ENCODE measurements at places on chromosomes 4 and X.

DNA sequence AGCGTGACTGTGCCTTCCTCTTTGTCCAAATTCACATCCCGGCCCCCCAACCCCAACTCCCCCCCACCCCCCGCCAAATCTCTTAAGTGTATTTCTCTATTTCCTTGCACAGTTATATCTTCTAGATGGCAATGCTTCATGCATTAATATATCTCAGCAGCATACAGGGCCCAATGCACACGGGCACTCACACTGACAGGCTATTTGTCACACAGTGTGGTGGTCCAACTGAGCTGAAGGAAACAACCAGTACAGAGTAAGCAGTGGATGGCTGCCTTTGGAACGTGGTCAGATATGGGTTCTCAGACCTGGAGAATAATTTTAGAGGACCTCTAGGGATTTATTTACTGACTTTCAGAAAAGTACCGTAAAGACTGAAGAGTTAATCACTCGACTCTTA is 681 bp downstream of the EXOC1 start:
- no peak for DNase-seq

DNA sequence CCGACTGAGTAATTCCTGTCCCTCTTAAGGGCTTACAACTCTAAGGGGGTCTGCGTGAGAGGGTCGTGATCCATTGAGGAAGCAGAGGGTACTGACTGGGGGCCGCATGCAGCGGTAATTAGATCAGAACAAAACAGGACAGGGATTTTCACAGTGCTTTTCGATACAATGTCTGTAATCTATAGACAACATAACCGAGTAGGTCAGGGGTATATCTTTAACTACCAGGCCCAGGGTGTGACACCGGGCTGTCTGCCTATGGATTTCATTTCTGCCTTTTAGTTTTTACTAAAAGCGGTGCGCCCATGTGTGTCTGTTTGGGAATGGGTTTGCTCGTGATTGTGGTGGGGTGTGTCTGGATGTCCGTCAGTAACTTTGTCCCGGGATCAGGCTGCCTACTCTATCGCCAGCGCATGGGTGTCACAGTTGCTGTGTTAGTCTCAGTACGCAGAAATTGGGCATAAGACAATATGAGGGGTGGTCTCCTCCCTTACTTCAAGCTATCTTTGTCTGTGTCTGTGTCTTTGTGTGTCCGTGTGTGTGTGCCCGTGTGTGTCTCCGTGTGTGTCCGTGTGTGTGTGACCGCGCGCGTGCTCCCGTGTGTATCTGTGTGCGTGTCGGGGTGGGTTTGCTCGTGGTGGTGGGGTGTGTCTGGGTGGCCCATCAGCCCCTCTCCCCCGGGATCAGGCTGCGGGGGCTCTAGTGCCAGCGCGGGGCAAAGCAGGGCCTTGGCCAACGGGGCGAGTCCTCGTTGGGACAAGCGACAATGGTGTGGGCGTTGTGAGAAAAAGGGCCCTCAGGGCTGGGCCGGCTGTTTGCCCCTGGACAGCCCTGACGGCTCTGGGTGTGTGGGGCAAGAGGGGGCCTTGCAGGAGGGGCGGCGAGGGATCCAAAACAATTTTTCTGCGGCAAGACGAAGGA is 10.4 kb downstream of the FRG2 start:
- DNase-seq, result no peak

GRCh38 chr4:102759831-102760644 is 730 bp downstream of the MANBA start:
- DNase-seq, result no peak

DNA sequence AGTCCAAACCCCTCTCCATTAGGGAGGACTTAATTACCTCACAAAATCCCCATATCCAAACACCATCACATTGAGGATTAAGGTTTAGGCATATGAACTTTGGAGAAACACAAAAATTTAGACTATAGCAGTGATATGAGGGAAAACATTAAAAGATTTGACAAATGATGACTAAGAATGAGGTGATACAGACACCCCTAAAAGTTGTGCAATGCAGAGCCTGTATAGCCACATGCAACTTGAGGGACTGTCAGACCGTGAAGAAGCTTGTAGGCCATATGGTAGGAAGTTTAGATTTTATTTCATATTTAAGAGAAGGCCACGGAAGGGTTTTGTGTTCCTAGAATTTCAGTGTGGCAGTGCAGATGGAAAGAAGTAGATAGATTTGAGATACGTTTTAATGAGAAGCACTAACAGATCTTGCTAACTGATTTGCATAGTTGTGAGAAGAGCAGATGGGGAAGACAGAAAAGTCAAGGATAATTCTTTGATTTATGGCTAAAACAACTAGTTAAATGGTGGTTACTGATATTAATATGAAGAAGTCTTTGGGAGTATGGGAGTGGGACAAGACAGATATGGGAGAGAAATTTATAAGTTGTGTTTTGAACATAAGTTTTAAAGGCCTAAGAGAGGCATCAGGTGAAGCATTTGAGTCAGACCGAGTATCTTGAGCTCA is 5.5 kb upstream of the FIP1L1 start:
- DNase-seq, result no peak

- no peak for DNase-seq
These were observed 12.4 kb upstream of the TDO2 start for GRCh38 chr4:155891058-155891457.

- DNase-seq, result no peak
These were observed 33.9 kb downstream of the TRPC5 start for GRCh38 chrX:112048707-112049106.

- no peak for DNase-seq
These were observed 404.8 kb downstream of the KLHL13 start for GRCh38 chrX:117711782-117712181.

DNA sequence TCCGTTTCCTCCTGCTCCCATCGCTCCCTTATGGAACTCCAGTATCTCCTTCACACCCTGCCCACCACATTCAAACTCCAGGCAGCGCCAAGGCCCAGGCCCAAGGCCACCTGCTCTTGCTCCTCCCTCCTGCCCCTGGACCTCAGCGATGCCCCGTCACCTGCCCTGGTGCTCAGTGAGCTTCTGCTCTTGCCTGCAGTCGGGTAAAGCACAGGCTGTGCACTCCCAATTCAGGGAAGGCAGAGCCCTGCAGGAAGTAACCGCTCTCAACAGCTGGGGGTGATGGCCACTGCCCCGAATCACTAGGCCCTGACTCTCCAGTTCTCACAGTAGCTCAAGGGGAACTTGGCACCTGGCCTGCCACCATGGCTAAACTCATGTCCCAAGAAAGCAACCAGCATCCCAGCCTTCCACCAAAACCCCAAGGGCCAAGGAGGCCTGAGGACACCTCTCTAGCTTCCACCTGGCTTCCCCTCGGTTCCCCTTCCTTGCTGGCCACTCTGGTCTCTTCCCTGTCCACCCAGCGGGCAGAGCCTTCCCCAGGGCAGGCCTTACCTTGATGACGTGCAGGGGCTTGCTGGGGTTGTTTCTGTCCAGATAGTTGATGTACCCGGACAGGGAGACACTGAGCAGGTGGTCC is 29.3 kb downstream of the WDR1 start:
- DNase-seq, result no peak

DNA sequence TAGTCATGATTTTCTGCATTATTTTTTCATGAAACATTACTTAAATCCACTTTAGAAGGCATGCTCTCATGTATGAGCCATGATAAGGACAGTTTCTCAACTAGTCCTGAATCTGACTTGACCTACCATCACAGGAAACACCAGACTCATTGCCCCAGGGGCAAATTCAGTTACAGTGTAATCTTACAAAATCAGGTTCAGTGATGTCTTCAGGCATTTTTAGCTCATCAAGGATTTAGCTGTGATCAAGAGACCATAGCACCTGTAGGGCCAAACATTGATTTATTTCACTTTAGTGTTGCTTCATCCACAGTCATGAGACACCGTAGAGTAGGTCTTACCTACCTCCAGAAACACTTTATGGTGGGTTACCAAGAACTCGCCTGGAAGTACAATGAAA is 3.1 kb upstream of the TASL start:
- no peak for DNase-seq

DNA sequence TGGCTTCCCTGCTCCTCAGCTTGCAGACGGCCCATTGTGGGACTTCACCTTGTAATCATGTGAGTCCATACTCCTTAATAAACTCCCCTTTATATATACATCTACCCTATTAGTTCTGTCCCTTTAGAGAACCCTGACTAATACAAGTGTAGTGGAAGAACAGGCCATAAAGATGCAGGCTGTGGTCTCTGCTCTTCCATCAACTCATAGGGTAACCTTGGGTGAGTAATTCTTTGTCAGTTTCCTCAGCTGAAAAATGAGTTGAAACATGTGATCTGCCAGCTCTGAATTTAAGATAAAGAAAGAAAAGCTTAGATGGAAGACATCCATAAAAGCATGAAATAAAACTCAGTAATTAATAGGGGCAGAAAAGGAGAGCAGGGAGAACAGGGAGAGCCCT is 103.6 kb downstream of the ENOX2 start:
- DNase-seq, result no peak

- DNase-seq, result no peak
These were observed 82.5 kb downstream of the CPE start for GRCh38 chr4:165461159-165461821.

DNA sequence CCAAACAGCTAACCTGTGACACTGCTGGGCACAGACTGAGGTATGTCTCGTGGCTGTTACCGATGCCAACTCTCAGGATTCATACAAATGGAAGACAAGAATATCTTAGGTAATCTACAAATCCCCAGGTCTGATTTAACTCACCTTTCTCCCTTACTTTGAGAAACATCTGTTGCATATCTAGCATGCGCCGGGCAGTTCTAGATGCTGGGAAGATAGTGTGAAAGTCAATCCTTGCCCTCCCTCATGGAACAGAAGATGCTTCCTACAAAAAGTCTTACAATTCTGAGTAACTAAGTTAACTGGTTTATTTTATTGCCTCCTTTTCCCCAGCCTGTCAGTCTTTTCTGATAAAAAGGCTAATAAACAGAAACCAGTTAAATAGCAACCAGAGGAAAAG is 212.2 kb upstream of the FAT1 start:
- DNase-seq, result no peak

DNA sequence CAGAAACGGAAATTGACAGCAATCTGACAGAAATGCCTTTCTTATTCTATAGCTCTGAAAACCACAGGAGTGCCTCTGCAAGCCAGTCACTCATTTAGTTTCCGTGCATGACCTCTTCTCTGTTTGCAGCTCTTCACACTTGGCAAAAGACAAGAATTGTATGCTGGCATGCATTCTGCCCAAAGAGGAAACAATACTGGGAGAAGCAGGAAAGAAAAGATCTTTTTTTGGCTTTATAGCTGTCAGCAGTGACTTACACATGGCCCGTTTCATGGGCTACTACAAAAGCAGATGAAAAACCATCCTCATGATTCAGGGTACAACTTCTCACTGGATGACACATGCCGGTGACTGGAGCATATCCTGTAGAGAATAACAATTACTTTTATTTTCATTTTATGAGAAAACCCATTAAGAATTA is 249.4 kb downstream of the ADAMTS3 start:
- no peak for DNase-seq

GRCh38 chr4:41799126-41799525 is 50.6 kb upstream of the PHOX2B start:
- DNase-seq, result no peak

DNA sequence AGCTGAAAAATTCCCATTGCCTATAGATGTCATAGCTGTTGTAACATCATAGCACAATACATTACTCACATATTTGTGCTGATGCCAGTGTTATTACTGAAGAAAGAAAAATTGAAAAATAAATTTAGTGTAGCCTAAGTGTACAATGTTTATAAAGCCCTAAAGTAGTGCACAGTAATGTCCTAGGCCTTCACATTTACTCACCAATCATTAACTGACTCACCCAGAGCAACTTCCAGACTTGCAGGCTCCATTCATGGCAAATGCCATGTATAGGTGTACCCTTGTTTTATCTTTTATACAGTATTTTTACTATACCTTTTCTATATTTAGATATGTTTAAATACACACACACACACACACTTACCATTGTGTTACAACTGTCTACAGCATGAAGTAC is 265.4 kb upstream of the MAGEB18 start:
- no peak for DNase-seq

DNA sequence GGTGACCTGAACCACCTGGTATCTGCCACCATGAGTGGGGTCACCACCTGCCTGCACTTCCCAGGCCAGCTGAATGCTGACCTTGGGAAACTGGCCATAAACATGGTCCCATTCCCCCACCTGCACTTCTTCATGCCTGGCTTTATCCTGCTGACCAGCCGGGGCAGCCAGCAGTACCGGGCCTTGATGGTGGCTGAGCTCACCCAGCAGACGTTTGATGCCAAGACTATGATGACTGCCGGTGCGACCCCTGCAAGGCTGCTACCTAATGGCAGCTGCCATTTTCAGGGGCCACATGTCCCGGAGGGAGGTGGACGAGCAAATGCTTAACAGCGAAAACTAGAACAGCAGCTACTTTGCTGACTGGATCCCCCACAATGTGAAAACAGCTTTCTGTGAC is 67.5 kb upstream of the FAM241A start:
- no peak for DNase-seq

GRCh38 chr4:185587427-185588161 is 52.3 kb upstream of the PDLIM3 start:
- DNase-seq, result no peak

- DNase-seq, result no peak
These were observed 23.6 kb downstream of the TNIP2 start for GRCh38 chr4:2732526-2732925.

DNA sequence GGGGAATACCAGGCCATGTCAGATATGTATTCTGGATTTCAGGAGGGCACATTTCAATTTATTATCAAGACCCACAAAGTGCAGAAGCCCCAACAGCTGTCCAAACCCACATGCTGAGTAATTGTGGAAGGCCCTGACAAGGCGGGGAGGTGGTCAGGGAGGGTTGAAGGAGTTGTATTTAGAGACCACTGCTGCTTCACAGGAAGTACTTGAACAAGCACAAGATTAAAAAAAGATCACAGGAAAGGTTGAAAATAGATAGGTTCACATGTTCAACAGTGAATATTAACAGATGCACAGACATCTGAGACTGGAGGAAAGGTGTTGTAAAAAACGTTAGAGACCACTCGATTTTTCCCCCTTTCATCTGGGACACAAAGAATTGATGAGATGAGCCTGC is 17.9 kb downstream of the ATP8A1 start:
- DNase-seq, result no peak

DNA sequence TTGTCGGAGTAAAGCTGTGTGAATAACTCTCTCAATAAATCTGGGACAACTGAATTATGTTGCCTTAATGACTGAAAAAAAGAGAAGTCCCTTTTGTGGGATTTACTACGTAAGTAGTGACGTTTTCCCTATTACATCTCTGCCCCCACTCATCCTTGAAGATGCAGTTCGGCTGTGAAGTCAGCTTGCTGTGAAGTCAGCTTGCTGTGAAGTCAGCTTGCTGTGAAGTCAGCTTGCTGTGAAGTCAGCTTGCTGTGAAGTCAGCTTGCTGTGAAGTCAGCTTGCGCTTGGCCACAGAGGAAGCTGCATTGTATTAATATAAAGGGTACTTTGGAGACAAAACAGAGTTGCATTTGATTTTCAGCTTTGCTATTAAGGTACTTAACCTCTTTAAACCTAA is 8.0 kb upstream of the VAMP7 start:
- no peak for DNase-seq

GRCh38 chrX:54495814-54496516 is at the start of gene FGD1:
FGD1 (minus strand) TSS chrX:54496234; CDS start chrX:54495432, 802 bp downstream.
- DNase-seq, result no peak
